Tibial nerve (tissue), 4 donors: ENCODE measurements at places on chromosomes 12 and 14. TPM values are rescaled to one million over a fixed set of nuclear protein-coding genes. Genes with fewer than 3 reads are reported as not detected.

TTC7B gene
- total RNA-seq, result 27.9 TPM

GNB3 gene
- 9.9 TPM for total RNA-seq

PLEKHD1 gene
- total RNA-seq, result not detected

MANSC4 gene
- not detected for total RNA-seq

OTOGL gene
- 0.60 TPM for total RNA-seq

MDGA2 gene
- not detected for total RNA-seq

VAMP1 gene
- 12.0 TPM for total RNA-seq

TNFAIP2 gene
- 49.4 TPM for total RNA-seq
